ENCODE measurements at places on chromosomes 16 and 17. TPM values are rescaled to one million over a fixed set of nuclear protein-coding genes. Genes with fewer than 3 reads are reported as not detected.

HS3ST3A1 gene
- polyA plus RNA-seq, result 8.8 TPM

CSF3 gene
- polyA plus RNA-seq, result not detected

NPIPB13 gene
- polyA plus RNA-seq, result 4.4 TPM

RAPGEFL1 gene
- polyA plus RNA-seq, result 5.6 TPM

HSPB9 gene
- polyA plus RNA-seq, result not detected

DNA sequence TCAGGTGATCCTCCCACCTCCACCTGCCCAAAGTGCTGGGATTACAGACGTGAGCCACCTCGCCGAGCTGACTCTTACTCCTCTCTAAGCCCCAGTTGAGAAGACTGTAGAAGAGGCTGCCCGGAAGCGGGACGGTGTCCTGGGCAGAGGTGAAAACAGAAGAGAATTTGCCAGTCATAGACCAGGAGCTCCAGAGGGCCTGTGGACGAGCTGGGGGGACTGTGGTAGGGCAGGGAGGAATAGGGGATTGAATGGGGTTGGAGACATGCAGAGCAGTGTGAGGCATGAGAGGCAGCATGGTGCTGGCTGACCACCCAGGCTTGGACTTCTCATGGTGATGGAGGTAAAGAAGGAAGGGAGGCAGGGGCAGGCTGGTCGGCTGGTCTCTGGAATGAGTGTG lies 17.1 kb upstream of the PHB1 start:
- no peak for DNase-seq

DNA sequence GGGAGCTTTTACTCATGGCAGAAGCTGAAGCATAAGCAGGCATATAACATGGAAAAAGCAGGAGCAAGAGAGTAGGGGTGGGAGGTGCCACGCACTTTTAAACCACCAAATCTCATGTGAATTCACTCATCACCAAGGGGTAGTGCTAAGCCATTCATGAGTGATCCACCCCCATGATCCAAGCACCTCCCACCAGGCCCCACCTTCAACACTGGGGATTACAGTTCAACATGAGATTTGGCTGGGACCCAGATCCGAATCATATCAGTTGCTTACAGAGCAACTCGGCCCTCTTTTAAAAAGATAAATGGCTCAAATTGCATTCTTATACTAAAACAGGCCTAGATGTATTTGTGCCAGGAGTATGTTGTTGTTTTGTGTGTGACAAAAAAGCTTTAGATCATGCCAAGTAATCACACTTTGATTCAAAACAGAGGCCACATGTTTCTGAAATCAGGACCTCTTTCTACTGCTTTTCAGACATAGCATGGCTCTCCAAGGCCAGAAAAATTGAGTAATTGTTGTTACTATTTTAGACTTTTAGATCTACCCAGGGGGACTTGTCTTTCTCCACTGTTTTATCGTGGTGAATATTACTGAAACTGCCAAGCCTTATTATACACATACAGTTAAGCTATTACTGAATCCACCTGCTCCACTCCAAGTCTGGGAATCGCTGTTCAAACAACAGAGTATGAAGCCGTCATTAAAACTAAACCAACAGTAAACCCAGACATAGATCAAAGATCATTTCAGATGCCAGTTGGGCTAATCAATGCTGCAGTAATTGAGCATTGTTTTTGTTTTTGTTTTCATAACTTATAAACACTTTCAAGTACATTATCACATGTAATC lies 163.3 kb downstream of the KCNJ2 start:
- no peak for DNase-seq

DNA sequence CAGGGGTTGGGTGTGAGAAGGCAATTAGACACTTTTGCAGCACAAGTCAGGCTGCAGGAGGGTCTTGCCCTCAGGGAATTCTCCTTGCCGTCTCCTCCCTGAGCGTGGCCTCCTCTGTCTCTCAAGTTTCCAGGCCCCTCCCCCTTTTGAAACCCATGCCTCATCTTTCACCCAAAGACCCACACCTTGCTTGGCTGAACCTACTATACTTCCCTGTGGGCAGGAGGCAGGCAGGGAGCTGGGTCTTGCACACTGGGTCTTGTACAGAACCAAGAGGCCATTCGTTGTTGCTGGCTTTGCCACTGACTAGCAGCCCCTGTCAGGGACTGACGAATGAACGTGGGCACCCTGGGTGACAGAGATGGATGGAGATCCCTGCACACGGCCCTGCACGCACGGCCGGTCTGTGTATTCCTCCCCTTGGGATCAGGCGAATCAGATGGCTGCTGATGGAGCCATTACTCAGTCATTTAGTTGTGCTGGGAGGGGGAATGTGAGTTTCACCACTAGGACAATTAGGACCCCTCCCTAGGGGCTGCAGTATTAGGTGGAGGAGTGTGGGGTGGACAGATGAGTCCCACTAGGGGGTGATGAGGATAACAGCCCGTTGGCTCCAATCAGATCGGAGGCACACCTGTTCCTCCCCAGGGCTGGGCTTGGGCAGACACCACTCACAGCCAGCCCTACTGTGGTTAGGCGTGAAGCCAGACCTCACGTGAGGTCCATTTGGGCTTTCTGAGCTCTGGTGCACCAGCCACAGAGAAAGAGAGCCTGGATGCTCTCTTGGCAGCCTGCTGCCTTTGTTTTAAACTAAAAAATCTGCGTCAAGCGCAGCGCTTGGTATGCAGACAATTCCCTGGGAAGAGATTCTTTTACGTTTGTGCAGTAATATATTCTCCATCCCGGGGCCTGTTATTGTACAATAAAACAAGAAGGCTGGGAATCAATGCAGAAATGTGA lies 167.7 kb upstream of the WSCD1 start:
- no peak for DNase-seq

DNA sequence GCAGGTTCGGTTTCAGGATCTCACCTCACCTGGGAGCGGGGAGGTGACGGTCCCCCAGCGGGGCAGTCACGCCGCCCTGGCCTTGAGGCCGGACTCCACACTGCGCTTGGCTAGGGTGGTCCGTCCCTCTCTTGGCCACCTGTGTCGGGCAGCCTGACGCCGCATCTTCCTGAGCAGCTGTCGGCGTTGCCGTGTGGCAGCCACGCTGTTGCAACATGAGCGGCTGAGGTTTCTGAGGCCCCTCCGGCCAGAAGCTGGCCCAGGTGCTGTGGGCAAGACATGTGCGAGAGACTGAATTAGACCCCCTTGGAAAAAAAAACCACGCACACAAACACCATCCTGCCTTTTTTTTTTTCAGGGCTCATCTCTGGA lies 49.2 kb downstream of the IRF8 start:
- DNase-seq, result no peak

- no peak for DNase-seq
Observed at GRCh38 chr17:65366102-65366844, 195.2 kb downstream of the AXIN2 start.

- no peak for DNase-seq
Observed at GRCh38 chr16:89738538-89739317, 17.4 kb downstream of the ZNF276 start.

- peak; percentile 62 for DNase-seq
Observed at GRCh38 chr17:55735731-55736405, 13.2 kb upstream of the TMEM100 start.

Data from IMR-90 (cell line).